ENCODE measurements at places on chromosomes 6 and 20. TPM values are rescaled to one million over a fixed set of nuclear protein-coding genes. Genes with fewer than 3 reads are reported as not detected.

DNA sequence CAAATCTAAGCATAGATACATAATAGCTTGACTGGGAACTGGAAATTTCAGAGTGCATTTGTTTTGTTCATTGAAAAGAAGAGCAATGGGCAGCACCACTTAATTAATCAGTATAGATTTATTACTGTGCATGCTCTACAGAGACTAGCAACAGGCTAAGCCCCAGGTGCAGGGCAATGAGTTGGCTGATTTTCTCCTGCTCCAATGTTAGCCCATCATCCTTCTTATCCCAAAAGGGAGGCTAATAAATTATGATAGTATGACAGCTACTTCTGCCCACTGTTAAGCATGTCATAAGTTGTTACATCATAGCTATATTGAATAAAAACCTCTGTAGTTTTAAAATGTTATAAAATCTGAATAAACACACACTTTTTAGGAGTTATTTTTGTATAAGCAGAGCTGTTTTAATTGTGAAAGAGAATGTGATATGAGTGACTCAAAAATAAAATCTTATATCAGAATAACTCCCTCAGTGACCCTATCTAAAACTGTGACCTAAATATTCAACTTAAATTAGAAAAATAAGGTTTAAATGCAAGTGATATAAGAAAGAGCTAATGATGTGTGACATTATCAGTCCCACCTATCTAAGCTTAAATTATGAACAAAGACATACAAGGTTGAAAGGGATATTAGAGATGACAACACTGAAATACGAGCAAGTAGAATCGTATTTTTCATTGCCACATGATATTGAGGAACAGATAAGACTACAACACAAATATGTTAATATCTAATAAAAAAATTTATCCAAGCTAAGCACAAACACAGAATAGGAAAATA, 967.3 kb upstream of the ADGRB3 start:
- no peak for DNase-seq
- H3K36me3 ChIP-seq = no peaks in the 10 kb centered on the region
- H3K4me3 ChIP-seq = no peak overlapping the region
- H3K27ac ChIP-seq = no peak overlapping the region
- no peaks in the 10 kb centered on the region for H3K4me1 ChIP-seq

Gene PKIG
- 261 TPM for total RNA-seq

DNA sequence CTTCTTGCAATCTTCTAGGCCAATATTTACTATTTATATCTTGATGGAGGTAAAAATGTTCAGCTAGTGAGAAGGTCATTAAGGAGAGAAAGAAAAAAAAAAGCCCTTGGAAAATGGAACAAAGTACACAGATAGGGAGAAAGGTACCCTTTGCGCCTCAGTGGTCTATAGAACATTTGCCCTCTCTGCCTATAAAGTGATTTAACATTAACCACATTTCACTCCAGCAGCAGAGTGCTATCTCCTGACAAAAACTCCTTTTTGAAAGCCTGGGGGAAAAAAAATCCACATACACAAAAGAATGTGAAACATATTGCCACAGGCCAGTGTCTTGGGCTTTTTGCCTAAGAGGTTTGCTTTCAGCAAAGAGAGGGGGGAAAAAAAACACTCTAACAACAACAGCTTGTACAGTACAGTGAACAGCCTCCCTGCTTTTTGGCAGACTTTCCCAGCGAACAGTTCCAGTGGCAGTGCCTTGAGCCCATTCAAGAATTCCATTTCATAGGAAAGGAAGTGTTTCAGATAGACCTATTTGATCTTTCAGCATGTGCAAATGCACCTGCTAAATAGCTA, 695 bp downstream of the ARHGAP18 start:
- H3K36me3 ChIP-seq = no peaks in the 10 kb centered on the region
- H3K4me3 ChIP-seq = peak overlapping the region; percentile 63
- no peak for DNase-seq
- no peaks in the 10 kb centered on the region for H3K27me3 ChIP-seq
- H3K27ac ChIP-seq = no peak overlapping the region
- peaks cover 18% of the 10 kb centered on the region for H3K4me1 ChIP-seq

- H3K27ac ChIP-seq = peak overlapping the region; percentile 97
- peaks cover 89% of the 10 kb centered on the region for H3K4me1 ChIP-seq
- peak; percentile 71 for DNase-seq
- H3K36me3 ChIP-seq = 0 out of 2 replicates have a peak, but pooled peaks cover 5% of the 10 kb centered on the region
Measured at GRCh38 chr20:57317316-57317788, 12.3 kb upstream of the SPO11 start.

Gene PMEPA1
- total RNA-seq = 1.6 TPM

DNA sequence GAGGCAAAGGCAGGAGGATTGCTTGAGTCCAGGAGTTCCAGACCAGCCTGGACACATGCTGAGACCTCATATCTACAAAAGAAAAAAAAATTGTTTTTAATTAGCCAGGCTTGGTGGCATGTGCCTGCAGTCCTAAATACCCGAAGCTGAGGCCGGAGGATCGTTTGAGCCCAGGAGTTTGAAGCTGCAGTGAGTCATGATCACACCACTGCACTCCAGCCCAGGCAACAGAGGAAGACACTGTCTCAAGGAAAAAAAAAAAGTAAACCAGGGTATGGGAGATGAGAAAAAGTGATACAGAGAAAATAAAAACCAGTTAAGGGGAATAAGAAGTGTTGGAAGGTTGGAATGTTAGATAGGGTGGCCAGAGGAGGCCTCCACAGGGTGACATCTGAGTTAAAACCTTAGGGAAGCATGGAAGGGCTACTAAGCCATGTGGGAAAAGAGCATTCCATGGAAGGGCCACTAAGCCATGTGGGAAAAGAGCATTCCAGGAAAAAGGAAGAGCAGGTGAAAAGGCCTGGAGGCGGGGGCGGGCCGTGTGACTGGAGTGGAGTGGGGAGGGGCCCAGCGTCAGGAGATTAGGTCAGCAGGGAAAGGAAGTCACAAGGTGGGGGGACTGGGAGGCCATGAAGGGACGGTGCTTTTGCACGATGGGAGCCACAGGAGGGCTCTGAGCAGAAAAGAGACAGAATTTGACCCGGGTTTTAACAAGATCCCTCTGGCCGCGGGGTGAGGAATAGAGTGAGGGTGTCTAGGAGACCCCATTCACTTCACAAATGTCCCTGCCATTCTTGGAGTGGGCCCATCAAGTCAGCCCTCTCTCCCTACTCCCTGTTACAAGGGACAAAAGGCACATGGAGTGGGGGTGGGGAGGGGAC, 18.3 kb downstream of the CPNE5 start:
- H3K4me1 ChIP-seq = no peaks in the 10 kb centered on the region
- H3K36me3 ChIP-seq = no peaks in the 10 kb centered on the region
- no peaks in the 10 kb centered on the region for H3K27me3 ChIP-seq
- no peak for DNase-seq

DNA sequence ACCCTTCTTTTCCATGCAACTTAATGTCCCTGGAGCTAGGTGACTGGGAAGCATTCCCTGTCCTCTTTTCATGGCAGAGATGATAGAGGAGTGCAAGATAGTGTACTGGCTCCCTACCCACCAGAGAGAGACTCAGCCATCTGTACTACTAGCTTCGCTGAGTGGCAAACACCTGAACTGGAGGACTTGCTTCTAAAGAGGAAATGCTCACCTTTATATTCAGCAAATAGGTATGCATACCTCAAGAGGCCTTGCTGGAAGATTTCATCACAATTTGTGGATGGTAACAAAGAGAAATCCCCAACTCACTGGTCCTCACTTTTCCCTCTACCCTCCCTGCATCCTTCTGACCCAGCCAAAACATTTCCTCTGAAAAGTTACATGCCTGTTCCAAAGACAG, 124.1 kb downstream of the FOXA2 start:
- no peaks in the 10 kb centered on the region for H3K4me1 ChIP-seq
- no peak overlapping the region for H3K4me3 ChIP-seq
- H3K27ac ChIP-seq = no peak overlapping the region
- no peak for DNase-seq
- no peaks in the 10 kb centered on the region for H3K36me3 ChIP-seq

DNA sequence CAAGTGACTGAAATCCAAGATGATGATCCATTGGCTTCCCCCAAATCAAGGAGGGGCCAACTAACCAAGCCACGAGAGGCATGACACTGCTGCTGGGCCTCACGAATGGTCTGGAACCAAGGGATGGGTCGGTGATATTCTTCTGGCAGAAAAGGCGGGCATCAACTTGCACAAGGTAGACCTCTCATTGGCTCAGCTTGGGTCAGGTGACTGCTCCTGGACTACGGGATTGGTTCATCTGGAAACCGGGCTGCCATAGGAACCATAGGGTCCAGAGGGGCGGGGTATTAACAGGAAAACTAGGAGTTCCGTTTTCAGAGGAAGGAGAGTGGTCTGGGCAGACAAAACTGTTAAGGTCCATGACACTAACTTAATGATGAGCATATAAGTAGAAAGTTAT, 100.9 kb downstream of the TFAP2C start:
- DNase-seq = peak; percentile 49
- no peak overlapping the region for H3K27ac ChIP-seq
- no peaks in the 10 kb centered on the region for H3K4me1 ChIP-seq
- no peaks in the 10 kb centered on the region for H3K36me3 ChIP-seq
- peaks cover 2% of the 10 kb centered on the region for H3K27me3 ChIP-seq

Gene MYH7B
- total RNA-seq = not detected

GRCh38 chr20:1813101-1813529, 82.1 kb upstream of the SIRPA start:
- no peaks in the 10 kb centered on the region for H3K27me3 ChIP-seq
- H3K36me3 ChIP-seq = no peaks in the 10 kb centered on the region
- no peak overlapping the region for H3K27ac ChIP-seq

Gene SMLR1
- total RNA-seq = not detected

Gene IP6K3
- total RNA-seq = not detected

GRCh38 chr6:98560841-98561240, 273.5 kb upstream of the POU3F2 start:
- H3K4me1 ChIP-seq = no peaks in the 10 kb centered on the region
- H3K27ac ChIP-seq = no peak overlapping the region
- H3K36me3 ChIP-seq = no peaks in the 10 kb centered on the region
- no peaks in the 10 kb centered on the region for H3K27me3 ChIP-seq

GRCh38 chr6:85449388-85449817, 480 bp upstream of the NT5E start:
- DNase-seq = no peak
- H3K4me3 ChIP-seq = no peak overlapping the region
- no peaks in the 10 kb centered on the region for H3K27me3 ChIP-seq
- H3K4me1 ChIP-seq = peaks cover 4% of the 10 kb centered on the region
- H3K27ac ChIP-seq = no peak overlapping the region

Gene RGS17
- total RNA-seq = not detected

Gene TP53TG5
- total RNA-seq = not detected

DNA sequence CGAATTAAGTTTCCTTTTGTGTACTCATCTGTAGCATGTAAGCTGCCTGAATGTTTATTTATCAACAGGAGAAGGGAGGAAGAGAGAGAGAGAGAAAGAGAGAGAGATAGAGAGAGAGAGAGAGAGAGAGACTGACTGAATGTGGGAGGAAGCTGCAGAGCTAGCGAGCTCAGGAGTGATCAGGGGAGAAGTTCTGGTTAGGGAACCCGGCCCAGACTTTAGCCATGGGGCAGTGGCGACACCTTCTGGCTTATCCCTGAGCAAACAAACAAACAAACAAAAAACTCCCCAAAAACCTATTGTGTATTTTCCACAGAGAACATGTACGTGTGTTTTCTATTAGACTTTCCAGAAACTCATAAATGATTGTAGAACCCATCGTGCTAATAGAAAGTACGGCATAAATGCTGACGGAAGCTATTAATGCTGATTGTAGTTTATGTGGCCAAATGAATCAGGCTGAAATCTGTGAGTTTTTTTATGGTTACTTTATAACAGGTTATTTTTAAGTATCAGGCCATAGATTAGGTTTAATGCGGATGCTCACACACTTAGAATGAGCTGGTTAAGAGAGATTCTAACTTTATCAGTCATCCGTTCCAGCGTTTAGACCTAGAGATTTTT, 92.8 kb downstream of the CLIC5 start:
- no peaks in the 10 kb centered on the region for H3K27me3 ChIP-seq
- no peaks in the 10 kb centered on the region for H3K4me1 ChIP-seq
- peak; percentile 54 for DNase-seq
- H3K4me3 ChIP-seq = no peak overlapping the region

DNA sequence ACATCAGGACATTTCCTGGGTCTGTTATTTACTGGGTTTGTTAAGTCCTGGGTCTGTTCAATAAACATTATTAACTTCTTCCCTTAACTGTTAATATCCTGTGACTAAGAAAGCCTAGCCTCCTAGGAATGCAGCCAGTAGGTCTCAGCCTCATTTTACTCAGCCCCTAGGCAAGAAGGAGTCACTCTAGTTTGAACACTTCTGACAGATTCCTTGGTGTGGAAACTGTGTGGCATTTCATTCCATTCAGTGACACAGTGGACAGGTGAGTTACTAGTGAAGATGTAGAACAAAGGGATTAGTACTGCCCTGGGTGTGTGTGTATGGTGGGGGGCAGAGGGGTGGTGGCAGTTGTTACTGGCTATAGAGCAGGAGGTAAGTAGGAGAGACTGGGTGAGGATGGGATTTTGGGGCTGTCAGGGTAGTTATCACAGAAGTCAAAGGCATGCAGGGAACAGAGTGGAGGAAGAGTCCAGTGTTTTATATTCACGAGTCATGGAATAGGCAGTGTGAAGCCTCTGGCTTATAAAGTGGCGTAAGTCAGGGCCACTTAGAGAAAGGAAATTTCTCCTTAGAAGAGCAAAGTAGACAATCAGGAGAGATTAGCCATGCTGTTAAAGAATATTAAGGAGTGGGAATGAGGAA, 28.4 kb downstream of the RNF182 start:
- DNase-seq = no peak
- H3K4me3 ChIP-seq = no peak overlapping the region
- H3K27ac ChIP-seq = no peak overlapping the region
- H3K4me1 ChIP-seq = no peaks in the 10 kb centered on the region
- no peaks in the 10 kb centered on the region for H3K36me3 ChIP-seq
- H3K27me3 ChIP-seq = no peaks in the 10 kb centered on the region

GRCh38 chr6:73309535-73309784, 44.6 kb downstream of the DPPA5 start:
- H3K27ac ChIP-seq = peak overlapping the region; percentile 53
- H3K27me3 ChIP-seq = no peaks in the 10 kb centered on the region
- 0 out of 2 replicates have a peak, but pooled peaks cover 3% of the 10 kb centered on the region for H3K36me3 ChIP-seq
- H3K4me3 ChIP-seq = peak overlapping the region; percentile 77

Gene SLC22A23
- total RNA-seq = not detected

DNA sequence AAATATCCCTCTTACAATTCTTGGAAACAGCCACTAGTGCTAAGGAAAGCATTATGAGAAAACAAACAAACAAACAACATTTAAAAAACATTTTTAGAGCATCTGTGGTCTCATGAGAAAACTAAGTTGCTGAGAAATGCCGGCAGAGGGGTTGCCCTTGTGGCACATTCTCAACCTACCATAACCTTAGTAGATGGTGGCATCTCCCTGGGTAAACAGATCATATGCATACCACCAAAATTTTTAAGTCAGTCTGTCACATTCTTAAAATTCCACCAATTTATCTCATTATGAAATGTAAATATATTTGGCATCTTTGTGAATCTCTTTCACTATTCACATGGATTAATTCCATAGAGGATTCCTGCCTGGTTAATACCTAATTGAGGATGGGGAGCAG, 575.7 kb upstream of the MARCKS start:
- H3K36me3 ChIP-seq = no peaks in the 10 kb centered on the region
- no peak for DNase-seq
- no peaks in the 10 kb centered on the region for H3K27me3 ChIP-seq
- H3K4me3 ChIP-seq = no peak overlapping the region
- no peaks in the 10 kb centered on the region for H3K4me1 ChIP-seq

GRCh38 chr20:44012466-44013226, 98.0 kb downstream of the TOX2 start:
- no peaks in the 10 kb centered on the region for H3K27me3 ChIP-seq
- peaks cover 45% of the 10 kb centered on the region for H3K36me3 ChIP-seq

- H3K36me3 ChIP-seq = no peaks in the 10 kb centered on the region
- H3K27ac ChIP-seq = no peak overlapping the region
- no peaks in the 10 kb centered on the region for H3K27me3 ChIP-seq
- H3K4me3 ChIP-seq = no peak overlapping the region
- H3K4me1 ChIP-seq = peaks cover 10% of the 10 kb centered on the region
Measured at GRCh38 chr6:142842418-142843261, 102.3 kb downstream of the HIVEP2 start.

Gene RIPOR2
- 73.8 TPM for total RNA-seq

Gene OSBPL2
- total RNA-seq = 22.6 TPM

All from Karpas-422 (cell line).